Large intestine (tissue), 12 donors: ENCODE measurements at places on chromosomes 7 and 10.
A peak's percentile ranks its signal among the peaks of the same experiment; 100 is the strongest.

- DNase-seq: no peak
These were observed 122.6 kb downstream of the DOCK1 start for GRCh38 chr10:127027786-127028185.

GRCh38 chr10:74035303-74035702, 37.4 kb downstream of the VCL start:
- DNase-seq: no peak

DNA sequence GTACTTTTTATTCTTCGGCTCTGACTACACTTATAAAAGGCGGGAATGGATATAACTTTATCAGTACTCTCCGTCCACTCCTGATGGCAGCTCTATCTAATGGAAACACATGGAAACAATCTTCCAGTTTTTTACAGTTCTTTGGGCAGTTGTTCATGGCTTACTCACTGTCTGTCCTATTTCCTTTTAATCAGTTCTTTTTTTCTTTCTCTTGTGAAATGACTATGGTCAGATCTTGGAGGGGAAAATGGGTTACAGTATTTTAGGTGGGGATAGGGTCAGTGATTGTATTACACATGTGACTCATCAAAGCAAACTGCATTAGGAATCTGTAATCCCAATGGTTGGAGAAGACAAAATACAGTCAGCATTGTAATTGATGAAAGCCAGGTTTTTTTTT, 112.4 kb downstream of the BICC1 start:
- no peak for DNase-seq

- DNase-seq: peak; percentile 33
These were observed 358.8 kb downstream of the PRPF18 start for GRCh38 chr10:13945390-13946208.

- DNase-seq: no peak
These were observed 105.5 kb downstream of the WNT2 start for GRCh38 chr7:117217106-117218035.

DNA sequence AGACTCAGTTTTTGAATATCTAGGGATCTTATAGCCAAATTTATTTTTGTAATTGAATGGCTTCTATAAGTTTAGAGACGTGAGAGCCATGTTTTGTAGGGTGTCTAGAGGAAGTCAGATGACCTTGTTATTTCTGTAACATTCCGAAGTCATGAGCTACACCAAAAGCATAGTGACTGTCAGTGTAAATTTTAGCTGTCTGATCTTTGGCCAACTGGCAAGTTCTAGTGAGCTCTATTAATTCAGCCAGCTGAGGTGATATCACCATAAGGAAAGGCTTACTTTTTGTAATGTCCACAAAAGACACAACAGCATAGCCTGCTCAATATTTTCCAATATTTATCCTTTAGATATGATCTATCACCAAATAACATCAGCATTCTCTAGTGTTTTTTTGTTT, 9.9 kb upstream of the NT5C3A start:
- no peak for DNase-seq

- no peak for DNase-seq
These were observed 51.2 kb upstream of the KMT2E start for GRCh38 chr7:104962781-104963180.

DNA sequence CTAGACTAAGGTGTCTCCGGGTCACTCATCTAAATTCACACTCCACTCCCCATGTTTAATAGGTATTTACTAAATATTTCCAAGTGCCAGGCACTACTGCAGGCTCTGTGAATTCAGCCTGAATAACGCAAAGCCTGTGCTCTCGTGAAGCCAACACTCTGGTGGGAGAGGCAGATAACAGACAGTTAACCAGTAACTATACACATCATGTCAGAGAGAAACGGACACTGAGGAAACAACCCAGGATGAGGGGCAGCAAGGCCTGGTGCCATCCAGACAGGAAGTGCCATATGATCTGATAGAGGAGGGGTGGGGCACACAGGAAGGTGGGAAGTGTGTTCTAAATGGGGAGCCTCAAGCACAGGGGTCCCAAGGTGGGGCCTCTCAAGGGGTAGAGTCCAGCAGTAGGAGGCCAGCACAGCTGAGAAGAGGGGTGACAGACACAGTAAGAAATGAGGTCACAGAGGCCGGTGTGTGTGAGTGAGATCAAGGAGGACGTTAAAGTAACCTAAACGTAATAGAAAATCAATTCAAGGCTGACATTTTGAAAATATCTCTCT, 85.3 kb downstream of the LARP4B start:
- DNase-seq: peak; percentile 52

DNA sequence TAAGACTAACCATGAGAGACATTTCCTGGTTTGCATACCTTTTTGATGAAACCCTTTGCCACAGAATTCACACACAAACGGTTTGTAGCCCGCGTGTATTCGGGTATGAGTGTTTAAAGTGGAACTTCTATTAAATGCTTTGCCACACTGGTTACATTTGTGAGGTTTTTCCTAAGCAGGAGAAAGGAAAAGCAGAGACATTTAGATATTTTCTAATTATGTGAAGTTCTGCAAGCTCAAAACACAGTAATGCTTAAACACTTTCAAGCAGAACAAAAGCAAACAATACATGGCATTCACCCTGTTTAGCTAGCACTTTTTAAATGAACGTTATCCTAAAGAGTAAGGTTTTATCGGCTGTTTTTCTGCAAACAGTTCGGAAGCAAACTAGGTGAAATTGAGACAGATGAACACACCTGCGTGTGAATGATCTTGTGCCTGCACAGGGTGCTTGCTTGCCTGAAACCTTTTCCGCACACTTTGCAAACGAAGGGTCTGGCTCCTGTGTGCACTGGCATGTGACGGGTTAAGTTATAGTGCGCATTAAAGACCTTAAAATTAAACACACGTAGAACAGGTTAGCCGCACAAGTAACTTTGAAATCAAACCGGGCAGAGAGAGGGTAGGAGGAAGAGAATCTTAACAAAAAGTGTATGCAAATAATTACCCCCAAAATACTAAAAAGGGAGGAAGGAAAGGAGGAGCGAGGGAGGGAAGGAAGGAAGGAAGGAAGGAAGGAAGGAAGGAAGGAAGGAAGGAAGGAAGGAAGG, 1.6 kb downstream of the FEZF1 start:
- DNase-seq: no peak

DNA sequence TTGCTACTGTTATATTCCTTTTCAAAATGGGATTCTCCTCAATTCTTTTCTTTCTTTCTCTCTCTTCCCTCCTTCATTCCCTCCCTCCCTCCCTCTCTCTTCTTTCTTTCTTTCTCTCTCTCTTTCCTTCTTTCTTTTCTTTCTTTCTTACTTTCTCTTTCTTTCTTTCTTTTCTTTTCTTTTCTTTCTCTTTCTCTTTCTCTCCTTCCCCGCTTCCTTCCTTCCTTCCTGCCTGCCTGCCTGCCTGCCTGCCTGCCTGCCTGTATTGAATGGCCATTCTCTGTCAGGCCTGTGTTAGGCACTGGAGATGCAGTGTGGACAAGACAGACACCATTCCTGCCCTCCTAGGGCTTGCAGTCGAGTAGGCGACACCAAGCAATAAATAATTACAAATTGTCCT, 11.5 kb downstream of the CNNM1 start:
- DNase-seq: no peak

DNA sequence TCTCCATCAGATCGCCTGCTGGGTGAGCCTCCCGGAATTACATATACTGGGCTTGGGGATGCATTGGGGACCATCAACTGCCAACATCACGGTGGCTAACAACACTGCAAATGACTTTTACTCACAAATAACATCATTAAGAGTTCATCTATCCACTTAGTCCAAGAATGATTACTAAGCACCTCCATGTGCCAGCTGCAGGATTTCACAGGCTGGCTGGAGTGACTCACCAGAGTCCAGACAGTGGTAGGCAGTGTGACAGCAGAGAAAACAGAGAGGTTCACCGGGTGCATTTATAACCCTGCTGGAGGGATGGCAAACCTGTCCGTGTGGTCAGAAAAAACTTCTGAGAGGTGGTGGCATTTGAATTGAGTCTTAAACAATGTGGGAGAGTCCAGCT, 3.2 kb upstream of the IGFBP3 start:
- DNase-seq: no peak

GRCh38 chr10:72085166-72085565, 3.2 kb downstream of the SPOCK2 start:
- no peak for DNase-seq

- peak; percentile 38 for DNase-seq
These were observed 4.6 kb downstream of the BMI1 start for GRCh38 chr10:22325272-22326144.

DNA sequence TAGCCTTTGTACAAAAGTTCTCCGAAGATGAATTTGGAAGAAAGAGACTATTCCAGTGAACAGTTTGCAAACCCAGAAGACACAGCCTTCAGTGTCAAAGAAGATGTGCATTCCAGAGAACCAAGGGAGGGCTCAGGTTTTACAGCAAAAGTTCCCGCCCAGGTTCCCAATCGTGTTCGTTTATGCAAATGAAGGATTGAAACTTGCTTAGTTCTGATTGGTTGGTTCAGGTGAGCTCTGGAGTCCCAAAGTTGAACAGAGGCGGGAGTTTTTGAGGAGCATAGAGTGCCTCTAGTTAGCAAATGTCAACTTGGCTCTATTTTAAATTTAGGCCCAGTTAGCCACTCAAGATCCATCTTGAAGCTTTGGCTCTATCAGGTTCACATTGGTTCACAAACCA, 51.3 kb downstream of the TMEM270 start:
- no peak for DNase-seq

GRCh38 chr10:89175816-89176215, 31.3 kb downstream of the CH25H start:
- no peak for DNase-seq

DNA sequence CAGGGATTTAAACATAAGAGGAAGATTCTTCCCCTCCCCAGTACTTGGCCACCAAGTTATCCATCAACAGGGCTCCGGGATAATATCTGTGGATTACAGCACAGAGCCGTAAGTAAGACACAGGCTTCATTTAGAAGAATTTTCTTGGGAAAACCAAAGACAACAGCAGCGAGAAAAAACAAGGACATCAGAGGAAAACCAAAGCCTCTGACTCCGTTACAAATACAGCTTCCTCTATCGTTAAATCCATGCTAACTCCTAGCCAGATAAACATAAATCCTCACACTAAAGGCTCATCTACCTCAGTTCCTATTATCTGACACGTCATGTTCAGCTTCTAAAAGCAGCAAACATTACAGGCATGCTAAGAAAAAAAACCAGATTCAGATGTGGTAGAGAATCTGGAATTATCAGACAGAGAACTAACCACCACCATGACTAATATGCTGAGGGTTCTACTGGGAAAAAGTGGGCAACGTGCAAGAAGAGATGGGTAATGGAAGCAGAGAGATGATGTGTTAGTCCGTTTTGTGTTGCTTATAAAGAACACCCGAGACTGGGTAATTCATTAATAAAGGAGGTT, 48.4 kb downstream of the BRI3 start:
- no peak for DNase-seq

DNA sequence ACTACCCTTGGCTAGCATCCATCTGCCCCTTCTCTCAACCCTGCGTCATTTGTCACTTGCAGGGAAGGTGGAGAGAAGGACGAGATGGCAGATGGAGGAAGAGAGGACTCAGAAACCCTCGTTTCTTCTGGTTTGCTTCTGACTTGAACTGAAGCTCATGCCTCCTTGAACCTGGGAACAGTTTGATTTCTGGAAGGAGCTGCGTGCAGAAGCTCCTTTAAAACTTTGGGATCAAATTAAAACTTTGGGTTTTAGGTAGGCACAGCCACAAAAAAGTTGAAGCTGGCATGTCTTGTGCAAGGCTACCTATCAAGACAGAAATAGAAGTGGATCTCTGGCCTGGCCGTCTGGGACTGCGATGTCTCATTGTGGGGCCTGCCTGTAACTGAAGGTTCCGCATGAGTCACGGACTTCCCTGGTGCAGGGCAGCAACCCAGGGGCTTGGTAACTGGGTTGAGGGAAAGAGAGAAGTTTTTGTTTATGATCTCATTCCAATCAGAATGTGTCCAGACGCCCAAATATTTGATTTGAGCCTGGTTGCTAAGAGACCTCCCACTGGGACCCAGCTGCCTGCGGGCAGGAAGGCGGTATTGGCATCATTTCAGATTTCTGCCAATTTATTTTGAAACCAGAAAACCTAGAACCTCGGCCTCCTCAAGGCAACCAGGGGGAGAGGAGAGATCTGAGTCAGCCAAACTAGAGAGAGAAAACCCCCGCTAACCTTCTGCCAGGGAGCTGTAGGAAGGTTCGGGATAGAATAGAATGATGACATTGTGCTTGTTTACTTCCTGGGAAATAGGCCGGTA, 15.8 kb upstream of the CAMK1D start:
- peak; percentile 16 for DNase-seq

GRCh38 chr10:48523212-48523819, 81.6 kb downstream of the ARHGAP22 start:
- peak; percentile 38 for DNase-seq

DNA sequence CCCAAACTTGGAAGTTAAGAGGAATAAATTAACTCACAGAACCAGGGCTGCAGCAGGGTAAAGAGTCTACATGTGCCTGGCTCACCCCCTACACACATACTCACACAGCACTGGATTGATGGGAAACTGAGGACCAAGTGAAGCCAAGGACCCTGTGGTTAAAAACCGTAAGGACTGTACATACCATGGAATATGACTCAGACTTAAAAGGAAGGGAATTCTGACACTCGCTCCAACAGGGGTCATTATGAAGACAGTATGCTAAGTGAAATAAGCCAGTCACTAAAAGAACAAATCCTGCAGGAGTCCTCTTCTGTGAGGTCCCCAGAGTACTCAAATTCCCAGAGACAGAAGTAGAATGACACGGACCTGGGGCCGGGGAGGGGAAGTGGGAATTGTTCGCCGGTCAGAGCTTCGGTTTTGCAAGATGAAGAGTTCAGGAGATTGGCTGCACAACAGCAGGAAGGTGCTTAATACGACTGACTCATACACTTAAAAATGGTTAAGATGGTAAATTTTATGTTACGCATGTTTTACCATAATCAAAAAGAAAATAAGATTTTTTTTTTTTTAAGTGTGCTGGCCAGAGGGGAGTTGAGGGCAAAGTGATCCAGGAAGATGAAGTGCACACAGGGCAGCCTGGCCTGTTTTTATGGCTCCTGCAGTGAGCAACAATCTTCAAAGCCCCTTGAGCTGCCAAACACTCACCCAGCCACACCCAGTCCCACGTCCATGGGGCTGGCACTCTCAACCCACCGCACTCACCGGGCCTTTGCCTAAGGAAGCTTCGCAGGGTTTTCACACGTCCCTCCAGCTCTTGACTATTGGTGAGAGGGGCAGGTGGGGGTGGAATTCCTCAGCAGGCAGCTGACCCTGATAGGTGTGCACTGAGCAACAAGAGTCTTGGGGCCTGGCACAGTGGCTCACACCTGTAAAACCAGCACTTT, 26.4 kb downstream of the DRGX start:
- no peak for DNase-seq

DNA sequence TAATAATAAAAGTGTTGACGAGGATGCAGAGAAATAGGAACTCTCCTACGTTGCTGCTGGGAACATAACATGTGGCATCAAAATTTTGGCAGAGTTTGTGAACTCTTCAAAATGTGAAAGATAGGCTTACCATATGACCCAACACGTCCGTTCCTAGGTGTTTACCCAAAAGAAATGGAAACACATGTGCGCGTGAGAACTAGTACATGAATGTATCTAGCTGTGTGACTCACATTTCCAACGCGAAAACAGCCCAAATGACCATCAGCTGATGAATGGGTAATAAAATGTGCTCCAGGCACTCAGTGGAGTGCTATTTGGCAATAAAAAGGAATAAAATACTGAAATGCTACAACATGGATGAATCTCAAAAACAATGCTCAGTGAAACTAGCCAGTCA, 10.4 kb upstream of the ELFN1 start:
- DNase-seq: no peak

GRCh38 chr7:139734395-139734794, 43.4 kb downstream of the HIPK2 start:
- DNase-seq: no peak
